ENCODE measurements at places on chromosomes 11 and 22. TPM values are rescaled to one million over a fixed set of nuclear protein-coding genes. Genes with fewer than 3 reads are reported as not detected.

The CELF1 gene
- 261 TPM for total RNA-seq

DNA sequence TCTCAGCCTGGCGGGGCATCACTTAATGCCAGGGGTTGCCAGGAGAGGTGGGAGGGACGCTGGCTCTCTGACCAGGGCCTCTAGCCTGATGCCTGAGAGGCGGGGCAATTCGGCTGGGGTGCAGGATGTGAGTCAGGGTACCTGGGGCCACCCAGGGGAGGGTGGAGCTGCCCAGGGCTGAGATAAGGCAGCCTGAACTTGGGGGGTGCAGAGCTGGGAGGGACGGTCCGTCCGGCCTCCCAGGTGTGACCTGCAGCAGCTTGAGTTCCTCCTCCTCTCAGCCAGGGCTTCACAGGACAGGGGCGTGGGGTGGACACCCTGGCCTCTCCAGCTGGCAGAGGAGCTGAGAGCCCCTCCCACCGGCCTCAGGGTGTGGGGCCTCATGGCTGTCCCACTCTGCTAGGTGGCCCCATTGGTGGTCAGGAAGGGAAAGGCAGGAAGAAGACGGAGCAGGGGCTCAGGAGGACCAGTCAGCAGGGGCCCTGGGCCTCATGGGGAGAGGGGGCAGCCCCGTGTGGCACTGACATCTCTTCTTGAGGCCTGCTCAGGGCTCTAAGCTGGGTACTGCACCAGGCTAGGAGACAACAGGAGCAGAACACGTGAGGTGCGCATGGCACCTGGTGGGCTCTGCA is 942 bp upstream of the RPS6KA4 start:
- DNase-seq, result no peak

DNA sequence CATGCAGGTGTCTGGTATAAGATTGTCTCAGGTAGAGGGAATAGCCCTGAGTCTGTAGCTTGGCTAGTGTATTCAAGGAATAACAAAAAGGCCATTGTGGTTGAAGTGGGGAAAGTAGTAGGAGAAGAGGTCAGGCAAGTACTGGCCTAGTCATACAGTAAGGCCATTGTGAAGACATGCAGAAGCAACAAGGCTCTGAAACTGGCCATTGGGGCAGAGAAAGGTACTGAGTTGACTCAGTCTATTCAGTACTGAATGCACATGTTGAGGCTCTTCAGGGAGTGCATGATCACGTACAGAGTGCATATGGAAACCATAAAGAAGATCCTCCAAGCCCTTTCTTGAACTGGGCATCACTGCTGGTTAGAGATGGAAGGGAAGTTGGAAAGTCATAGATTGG is 477.6 kb downstream of the SOX6 start:
- DNase-seq, result no peak

The OR10D3 gene
- 0.29 TPM for total RNA-seq

The ISX gene
- total RNA-seq, result not detected

The OR52A1 gene
- total RNA-seq, result not detected

DNA sequence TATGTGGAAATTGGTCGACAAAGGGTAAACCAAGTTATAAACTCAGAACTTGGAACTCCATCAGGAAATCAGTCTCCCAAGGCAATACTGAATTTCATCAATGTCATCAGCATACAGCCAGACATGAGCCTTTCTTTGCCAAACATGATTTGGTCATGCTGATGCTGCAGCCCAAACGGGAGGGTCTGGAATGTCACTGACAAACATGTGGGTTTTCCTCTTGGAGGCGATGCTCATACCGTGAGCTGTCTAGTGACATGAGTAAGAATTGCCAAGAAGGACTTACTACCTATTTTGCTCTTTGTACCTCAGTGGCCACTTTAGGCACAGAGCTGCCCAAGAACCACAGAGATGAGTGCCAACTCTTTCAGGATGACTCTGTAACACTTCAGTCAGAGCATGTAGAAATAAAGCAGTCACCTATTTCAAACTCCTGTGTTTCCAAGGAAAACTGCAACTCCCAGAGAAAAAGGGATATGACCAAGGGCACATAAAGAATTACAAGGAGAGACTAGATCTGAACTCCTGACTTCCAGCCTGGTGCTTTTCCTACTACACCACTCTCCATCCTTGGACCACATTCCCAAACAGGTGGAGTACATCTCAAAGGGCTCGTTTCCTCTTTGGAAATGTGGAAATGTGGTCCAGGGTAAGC is 24.3 kb upstream of the MRGPRX2 start:
- no peak for DNase-seq

The C11orf86 gene
- total RNA-seq, result not detected

The EFCAB6 gene
- total RNA-seq, result 0.96 TPM

DNA sequence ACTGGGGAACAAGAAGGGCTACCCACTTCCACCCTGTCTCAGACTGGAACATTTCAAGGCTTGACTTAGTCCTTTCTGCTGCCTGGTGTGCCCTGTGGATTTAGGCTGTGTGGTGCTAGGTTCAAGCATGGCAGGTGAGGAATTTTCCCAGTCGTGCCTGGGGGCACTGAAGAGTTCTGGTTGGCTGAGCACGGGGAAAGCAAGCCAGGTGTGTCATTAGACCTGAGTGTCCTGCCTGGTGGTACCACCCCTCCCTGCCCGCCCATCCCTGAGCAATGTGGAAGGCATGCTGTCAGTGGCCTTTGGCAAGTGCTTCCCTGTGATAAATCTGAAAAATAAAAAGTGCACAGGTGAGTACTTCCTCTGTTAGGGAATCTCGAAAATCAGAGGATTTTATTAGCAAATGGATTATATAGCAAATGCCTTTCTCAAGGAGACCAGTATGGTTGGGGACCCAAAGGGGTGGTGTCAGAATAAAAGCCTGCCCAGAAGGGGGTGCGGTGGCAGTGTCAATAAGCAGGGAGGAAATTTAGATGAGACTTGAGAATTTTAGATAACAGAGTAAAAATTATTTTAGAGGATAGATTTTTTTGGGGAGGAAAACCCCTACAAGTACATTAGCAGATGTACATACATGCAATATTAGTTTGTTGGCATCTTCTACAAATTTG is 22.8 kb downstream of the TEAD1 start:
- no peak for DNase-seq

DNA sequence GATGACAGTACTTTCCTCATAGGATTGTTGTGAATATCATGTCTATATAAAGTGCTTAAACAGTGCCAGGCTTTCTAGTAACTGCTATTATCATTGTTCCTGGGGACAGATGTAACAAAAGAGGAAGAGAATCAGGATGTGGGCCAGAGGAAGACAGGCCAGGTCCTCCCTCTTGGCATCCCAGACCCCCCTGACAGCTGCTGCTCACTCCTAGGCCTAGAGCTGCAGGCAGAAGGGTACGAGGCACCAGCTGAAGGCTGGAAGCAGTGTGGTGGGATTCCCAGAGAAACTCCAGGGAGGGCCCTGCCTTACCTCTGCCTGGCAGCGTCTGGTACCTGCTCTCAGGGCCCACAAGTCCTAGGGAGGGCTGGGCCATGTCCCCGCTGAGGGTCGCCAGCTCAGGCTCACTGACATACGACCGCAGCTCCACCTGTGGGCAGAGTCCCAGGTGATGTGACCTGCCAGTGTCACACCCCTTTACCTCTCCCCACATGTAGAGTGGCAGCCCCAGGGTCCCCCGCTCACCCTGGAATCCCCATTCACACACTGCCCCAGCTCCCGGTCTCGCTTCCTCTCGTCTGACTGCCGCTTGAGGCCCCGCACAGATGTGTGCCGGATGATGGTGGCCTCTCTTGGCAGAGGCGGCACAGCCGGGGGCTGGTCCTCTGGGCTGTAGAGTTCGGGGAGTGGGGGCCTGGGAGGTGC is 52.2 kb downstream of the C11orf58 start:
- DNase-seq, result no peak

DNA sequence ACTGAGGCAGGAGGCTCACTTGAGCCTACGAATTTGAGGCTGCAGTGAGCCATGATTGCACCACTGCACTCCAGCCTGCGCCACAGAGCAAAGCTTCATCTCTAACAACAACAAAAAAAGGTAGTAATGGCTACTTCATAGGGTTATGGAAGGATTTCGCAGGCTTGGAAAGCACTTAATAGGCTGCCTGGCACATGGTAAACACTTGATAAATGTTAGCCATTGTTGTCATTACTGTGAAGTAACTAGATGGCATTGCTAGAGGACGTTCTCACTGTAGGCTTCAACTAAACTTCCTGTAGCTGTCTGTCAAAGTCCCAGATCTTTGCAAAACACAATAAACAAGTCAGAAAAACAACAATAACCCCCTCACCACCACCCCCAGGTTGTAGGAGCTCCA is 357.2 kb upstream of the NARS2 start:
- DNase-seq, result no peak

GRCh38 chr11:47399860-47400767 is 8.3 kb upstream of the SLC39A13 start:
- DNase-seq, result no peak

The CD248 gene
- 11.4 TPM for total RNA-seq

The KLHL35 gene
- total RNA-seq, result 41.4 TPM

GRCh38 chr22:48393041-48393370 is 1434.7 kb downstream of the BRD1 start:
- no peak for DNase-seq

The WEE1 gene
- 10.2 TPM for total RNA-seq

- DNase-seq, result no peak
These were observed 19.9 kb downstream of the PACSIN2 start for GRCh38 chr22:42994917-42995562.

GRCh38 chr11:97224396-97224795 is 834.6 kb downstream of the JRKL start:
- no peak for DNase-seq

- no peak for DNase-seq
These were observed 44.6 kb upstream of the EP300 start for GRCh38 chr22:41047801-41048211.

GRCh38 chr11:58641803-58642581 is 19.5 kb downstream of the CNTF start:
- DNase-seq, result no peak

The OR56B4 gene
- total RNA-seq, result not detected

The CTSW gene
- total RNA-seq, result not detected

The ARHGAP8 gene
- total RNA-seq, result 0.59 TPM

DNA sequence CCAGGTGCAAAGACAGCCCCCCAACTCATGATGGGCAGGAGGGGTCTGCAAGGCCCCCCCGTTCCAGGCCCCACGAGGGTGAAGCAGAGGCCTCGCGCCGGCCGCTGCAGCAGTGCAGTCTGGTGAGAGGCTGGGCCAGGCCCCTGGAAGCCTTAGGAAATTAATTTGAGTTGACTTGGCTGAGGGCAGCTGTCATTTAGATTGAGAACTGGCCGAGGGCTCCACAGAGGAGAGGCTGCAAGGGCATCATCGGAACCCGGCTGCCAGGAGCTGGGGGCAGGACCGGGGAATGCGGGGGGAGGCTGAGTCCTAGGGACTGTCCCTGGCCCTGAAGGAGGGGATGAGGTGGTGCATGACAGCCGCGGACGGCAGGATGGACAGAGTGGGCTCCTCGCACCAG is 39.9 kb downstream of the MN1 start:
- no peak for DNase-seq

The TNNI2 gene
- total RNA-seq, result not detected

GRCh38 chr11:128550261-128550821 is 37.0 kb downstream of the ETS1 start:
- DNase-seq, result no peak

The RASGRP2 gene
- 2.9 TPM for total RNA-seq

The DUSP8 gene
- 123 TPM for total RNA-seq

DNA sequence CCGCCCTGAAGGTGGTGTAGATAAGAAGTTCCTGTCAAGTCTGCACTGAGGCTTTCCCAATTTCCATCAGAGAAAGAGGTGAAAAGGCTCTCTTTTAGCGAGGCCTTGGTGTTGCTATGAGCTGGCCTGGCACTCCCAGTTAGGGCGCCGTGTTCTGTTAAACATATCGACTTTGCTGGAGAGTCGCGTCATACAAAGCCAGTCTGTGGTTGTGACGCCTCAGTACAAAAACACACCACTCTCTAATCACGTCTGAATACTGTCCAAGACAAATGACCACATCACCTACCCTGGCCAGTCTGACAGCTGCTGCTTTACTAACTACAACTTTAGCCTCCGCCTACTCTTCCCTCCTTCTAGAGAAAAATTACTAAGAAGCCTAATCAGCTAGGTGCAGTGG is 8.0 kb upstream of the TOLLIP start:
- no peak for DNase-seq

DNA sequence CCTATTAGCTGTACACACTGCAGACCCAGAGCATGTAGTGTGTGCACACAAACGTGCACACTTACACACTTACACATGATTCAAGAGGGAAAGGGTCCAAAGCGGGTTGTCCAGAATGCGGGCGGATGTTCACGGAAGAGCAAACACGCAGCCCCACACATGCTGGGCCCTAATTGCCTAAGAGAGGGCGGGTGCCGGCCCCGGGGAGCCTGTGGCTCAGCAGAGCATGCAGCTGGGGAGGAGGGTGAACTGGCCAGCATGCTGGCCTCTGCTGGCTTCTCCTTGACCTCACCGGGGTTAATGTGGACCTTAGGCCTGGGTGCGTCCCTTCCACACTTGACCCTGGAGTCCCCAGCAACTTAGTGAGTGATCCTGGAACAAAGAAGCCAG is 816.3 kb downstream of the BRD1 start:
- DNase-seq, result no peak

The PKP3 gene
- not detected for total RNA-seq

DNA sequence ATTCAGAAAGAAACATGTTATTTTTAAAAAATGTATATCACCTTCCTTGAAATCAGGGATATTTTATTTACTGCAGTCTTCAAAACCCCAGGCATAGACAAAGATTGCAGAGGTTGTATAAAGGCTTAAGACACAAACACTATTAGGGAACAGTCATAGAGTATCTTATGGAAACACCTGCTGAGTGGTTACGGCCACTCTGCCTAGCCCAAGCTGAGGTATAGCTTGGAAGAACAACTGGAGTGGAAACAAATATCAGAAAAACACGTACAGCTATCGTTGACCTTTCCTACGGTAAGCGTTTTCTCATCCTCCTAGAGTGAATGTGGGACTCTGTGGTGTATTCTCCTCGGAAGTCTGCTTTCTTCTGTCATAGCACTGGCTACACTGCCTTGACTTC is 30.4 kb upstream of the LYVE1 start:
- no peak for DNase-seq

DNA sequence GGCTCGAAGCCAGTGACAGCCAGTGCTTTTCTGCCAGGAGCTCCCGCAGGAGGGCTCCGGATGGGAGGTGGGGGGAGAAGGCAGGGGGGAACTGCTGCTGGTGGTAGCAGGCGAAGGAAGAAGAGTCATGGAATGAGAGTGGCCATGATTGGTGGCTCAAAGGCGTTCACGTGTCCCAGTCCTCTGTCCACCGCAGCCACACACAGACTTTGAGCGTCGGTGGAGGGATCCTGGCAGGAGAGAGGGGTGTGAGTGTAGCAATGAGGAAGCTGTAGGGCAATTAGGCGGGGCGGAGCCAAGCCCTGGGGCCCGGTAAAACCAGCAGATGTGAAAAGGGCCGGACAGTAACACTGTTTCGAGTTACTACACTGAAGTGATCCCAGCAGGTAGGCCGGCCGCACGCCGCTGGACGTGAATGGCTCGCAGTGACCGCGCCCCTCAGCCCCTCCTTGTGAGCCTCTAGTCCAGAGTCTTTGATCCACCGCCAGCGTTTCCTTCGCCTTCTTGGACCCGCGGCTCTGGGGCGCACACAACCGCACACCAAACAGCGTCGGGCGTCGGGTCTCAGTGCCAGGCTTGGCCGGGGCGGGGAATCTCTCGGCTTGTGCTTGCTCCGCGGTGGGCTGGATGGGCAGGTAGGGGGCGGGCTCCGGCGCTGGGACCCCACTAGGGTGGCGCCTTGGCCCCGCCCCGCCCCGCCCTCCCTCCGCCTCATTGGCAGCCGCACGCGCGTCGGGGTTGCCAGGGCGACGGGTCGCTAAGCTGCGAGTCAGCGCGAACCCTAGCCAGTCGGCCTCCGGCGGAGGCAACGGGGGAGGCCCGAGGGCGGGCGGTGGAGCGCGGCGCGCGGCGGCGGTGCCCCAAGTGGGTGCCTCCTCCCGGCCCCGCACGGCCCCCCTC is at the start of gene LRRC10B:
LRRC10B (plus strand) TSS at position 788 of the 900 bp plus-strand sequence. CDS start 250 bp downstream, outside the sequence.
- DNase-seq, result peak; percentile 82

The KCNQ1 gene
- 0.44 TPM for total RNA-seq

The HBB gene
- total RNA-seq, result not detected

Measured in glutamatergic neuron (in vitro differentiated cells).